AG10803 (cell line): ENCODE measurements at places on chromosomes 5 and 9.

GRCh38 chr9:450561-450960 is 235.9 kb downstream of the DOCK8 start:
- DNase-seq, result no peak

- DNase-seq, result no peak
Measured at GRCh38 chr5:128711216-128711615, 173.2 kb upstream of the FBN2 start.

GRCh38 chr9:95736370-95736769 is 139.1 kb upstream of the ERCC6L2 start:
- no peak for DNase-seq

GRCh38 chr9:6811436-6811835 is 53.7 kb downstream of the KDM4C start:
- DNase-seq, result no peak

GRCh38 chr9:80843028-80843427 is 846.3 kb downstream of the TLE1 start:
- DNase-seq, result no peak

DNA sequence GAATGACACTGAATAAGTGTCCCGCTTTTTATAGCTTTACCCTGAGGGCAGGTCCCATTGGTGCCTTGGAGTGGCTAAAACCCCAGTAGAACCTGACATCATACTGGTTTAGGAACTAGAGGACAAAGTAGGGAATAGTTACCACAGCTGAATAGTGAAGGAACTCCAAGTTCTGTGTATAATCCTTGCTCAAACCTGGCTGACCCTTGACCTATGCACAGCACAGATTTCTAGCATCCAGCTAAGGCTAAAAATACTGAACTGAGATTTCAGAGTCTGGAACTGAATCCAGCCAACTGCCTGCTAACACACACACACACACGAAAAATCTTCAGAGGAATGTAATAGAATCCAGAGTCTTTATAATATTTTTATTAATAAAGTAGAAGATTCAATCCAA is 50.8 kb downstream of the C5 start:
- no peak for DNase-seq

DNA sequence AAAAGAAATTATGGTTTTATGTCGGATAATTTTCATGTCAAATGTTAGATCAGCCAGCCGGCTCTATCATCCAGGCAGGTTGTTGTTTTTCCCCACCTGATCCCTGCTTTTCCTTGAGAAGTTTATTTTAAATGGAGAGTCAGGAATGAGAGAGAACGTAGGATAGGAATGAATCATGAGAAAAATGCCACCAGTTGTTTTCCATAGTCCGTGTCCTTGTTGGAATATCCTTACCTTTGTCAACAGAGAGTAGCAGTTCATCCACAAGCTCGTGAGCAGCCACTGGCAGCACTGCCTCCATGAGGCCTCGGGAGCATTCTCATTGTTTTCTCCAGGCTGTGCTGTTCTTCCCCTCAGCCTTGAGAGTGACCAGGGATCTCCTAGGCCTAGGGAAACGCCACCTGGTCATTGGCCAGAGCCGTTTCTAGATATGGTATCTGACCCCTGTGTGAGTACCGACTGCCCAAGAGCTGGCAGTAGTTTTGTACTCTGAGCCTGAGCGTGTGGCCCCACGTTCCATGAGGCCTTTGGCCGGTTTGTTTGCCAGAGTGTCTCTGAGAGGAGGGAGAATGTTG is 293.3 kb downstream of the FANCC start:
- no peak for DNase-seq
